Activated naive CD8-positive, alpha-beta T cell treated with anti-CD3 and anti-CD28 coated beads for 36 hours (primary cell): ENCODE measurements at places on chromosomes 2 and 18. TPM values are rescaled to one million over a fixed set of nuclear protein-coding genes. Genes with fewer than 3 reads are reported as not detected.

- no peaks in the 10 kb centered on the region for H3K36me3 ChIP-seq
- H3K4me1 ChIP-seq = peaks cover 20% of the 10 kb centered on the region
- DNase-seq = no peak
Observed at GRCh38 chr18:76660571-76661192, 161.7 kb upstream of the ZNF236 start.

DNA sequence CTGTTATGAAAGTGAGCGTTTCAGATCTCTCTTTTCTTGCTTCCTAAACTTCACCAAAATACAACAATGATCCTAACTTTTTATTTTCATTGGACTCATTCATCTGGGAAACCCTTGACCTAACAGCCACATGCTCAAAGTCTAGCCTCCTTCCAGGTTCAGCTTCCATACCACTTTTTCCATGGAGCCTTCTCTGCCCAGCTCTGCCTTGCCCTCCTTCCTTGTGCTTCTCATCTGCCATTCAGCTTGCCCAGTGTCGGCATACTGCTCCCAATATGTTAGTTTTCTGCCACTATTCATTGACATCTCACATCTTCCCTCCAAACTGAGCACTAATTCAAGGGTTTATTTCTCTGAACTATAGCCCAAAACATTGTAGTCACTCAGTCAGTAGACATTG, 214.7 kb downstream of the RAD51AP2 start:
- H3K4me1 ChIP-seq = no peaks in the 10 kb centered on the region
- H3K27me3 ChIP-seq = peaks cover 4% of the 10 kb centered on the region
- H3K36me3 ChIP-seq = no peaks in the 10 kb centered on the region
- H3K4me3 ChIP-seq = no peak overlapping the region
- DNase-seq = no peak

DNA sequence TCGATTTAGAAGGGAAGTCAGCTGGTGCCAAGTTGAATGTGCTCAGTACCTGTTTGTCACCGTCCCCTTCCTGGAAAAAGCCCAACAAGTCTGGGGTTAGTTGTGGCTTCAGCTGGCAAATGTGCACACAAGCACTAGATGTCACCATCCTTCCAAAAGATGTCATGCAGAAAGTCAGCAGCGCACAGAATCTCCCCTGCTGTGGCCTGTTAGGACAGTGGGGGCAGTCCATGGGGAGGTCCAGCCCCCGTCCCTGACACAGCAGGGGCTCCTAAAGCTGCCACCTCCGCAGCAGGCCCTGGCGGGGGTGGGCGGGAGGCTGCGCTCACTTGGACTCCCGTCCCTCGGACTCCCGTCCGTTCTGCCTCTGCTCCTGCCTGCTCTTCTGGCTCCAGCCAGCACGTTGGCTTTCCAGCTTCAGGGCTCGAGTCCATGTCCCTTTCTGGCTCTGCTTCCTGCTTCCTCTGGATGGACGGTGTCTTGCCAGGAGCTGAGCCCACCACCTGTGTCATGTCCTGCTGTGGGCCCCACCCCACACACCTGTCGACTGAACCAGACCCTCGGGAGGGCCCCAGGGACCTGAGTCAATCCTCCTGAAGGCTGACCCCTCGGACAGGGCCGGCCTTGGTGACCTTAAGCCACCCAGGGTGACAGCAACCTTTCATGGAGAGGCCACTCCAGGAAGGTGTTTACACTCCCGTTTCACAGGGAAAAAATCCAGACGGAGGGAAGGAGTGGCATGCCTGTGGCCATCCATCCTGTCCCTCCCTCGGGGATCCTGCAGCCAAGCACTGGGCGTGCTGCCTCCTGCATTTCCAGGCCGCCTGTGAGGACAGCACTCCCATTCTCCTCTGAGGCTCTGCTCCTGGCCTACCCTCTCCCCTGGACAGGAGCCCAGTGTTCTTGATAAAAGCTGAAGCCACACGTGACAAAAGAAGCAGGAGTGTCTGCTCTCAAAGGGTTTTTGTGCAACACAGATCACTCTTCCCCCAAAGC, 8.5 kb downstream of the RAB17 start:
- H3K4me1 ChIP-seq = peaks cover 4% of the 10 kb centered on the region
- H3K27me3 ChIP-seq = no peaks in the 10 kb centered on the region
- H3K4me3 ChIP-seq = no peak overlapping the region
- peak; percentile 70 for DNase-seq
- H3K36me3 ChIP-seq = no peaks in the 10 kb centered on the region

GRCh38 chr2:44929735-44930273, 11.7 kb upstream of the SIX3 start:
- DNase-seq = no peak
- no peak overlapping the region for H3K27ac ChIP-seq
- H3K4me1 ChIP-seq = peaks cover 13% of the 10 kb centered on the region

Gene ANKRD30BL
- not detected for total RNA-seq

Gene SLC25A12
- total RNA-seq = 25.5 TPM
